Anterior cingulate cortex (tissue), 58 donors: ENCODE measurements at places on chromosomes 1 and 21.

- no peak for DNase-seq
Observed at GRCh38 chr21:41835711-41836154, 43.4 kb downstream of the PRDM15 start.

DNA sequence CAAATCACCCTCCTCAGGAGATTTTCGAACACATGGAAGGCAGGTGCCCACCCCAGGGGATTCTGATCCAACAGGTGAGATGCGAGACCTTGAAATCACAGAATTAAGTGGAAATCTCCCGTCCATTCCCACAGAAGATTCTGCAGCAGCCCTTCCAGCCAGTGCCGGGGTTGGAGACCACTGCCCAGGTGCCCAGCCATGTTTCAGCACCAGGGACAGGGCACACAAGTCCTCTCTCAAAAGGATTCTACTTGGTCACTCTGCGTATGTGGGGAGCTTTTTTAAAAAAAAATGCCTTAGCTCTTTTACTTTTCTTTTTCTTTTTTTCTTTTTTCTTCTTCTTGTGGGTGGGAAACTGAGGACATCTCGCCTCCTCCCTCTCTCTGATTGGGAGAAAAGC is 80.7 kb downstream of the VWA5B1 start:
- no peak for DNase-seq

- DNase-seq = no peak
Observed at GRCh38 chr1:225559326-225559725, 93.6 kb downstream of the ENAH start.

DNA sequence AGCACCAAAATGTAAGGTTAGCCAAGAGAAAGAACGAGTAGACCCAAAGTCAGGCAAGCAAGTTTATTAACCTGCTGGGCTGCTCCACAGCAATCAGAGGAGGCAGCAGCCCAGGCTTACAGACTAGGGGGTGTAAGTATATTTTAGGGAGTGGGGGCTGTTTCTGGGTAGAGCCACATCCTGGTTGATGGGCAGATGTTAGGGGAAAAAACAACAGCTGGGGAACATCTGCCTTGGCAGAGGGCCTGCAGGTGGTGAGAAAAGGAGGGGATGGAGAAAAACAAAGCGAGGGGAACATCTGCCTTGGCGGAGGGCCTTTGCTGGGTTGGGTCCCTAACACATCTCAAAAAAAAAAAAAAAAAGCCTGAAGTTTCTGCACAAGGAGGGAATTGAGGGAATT is 9.7 kb upstream of the ZBTB48 start:
- DNase-seq = no peak

DNA sequence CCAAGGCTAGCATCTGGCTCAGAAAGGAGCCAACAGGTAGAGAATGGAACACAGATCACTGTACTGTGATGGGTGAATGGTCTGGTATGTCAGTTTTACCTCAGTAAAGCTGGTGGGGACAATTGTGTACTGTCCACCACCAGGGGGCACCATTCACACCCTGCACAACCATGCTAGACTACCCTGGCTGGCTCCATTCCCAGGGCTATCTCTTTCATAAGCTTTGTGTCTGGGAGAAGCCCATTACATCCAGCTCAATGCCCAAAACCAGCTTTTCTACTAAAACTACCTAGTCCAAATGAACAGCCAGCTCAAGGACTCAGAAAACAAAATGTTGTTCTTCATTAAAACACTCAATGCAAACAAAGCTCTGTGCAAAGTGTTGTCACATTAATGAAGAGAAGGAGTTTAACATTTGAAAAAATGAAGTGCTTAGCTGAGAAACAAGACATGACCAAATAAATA is 62.0 kb upstream of the RASAL2 start:
- DNase-seq = peak; percentile 80

GRCh38 chr1:158248118-158248517 is 6.1 kb upstream of the CD1A start:
- no peak for DNase-seq

DNA sequence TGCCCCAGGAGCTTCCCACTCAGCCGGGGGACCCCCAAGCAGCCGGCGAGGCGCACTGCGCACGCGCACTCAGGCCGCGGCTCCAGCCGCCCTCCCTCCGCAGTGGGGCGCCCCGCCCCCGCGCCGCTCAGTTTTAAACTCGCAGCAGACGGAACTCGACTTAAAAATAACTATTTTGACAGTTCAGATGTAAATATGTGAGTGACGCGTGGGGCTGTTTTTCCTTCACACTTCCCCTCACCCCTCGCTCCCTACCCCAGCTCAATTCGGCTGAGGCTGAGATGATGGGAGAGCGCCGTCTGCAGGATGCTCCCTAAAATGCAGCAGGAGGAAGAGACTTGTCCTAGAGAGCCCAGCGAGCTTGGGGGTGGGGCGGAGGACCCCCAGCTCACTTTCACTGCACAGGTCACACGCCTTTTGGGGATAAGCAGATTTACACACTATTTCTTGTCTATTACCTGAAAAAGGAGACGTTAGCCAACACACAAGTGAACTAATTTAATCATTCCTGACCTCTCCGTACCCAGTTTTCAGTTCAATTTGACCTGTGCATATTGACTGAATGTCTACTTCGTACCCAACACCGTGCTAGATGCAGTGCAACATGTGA is 8.9 kb upstream of the LEMD1 start:
- peak; percentile 57 for DNase-seq

- no peak for DNase-seq
Observed at GRCh38 chr1:101307985-101308689, 71.3 kb downstream of the S1PR1 start.

DNA sequence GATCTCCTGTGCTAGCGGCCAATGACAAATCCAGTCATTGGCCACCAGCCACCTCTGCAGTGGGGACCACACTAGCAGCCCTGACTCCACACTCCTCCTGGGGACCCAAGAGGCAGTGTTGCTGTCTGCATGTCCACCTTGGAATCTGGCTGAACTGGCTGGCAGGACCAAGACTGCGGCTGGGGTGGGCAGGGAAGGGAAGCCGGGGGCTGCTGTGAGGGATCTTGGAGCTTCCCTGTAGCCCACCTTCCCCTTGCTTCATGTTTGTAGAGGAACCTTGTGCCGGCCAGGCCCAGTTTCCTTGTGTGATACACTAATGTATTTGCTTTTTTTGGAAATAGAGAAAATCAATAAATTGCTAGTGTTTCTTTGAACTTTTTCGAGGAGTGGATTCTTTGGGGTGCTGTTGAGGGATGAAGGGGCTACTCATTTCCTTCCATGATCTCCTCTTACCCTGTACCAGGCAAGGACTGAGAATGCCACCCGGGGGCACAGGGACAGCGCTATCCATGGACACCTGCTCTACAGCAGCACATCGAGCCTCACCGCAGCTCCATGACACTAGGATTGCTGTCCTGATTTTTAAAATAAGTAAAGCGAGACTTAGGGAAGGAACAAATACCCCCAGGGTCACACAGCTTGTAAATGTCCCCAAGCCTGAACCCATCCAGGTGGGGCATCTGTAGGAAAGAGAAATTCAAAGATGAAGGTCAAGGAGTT is 44.7 kb downstream of the TNNT2 start:
- DNase-seq = no peak

DNA sequence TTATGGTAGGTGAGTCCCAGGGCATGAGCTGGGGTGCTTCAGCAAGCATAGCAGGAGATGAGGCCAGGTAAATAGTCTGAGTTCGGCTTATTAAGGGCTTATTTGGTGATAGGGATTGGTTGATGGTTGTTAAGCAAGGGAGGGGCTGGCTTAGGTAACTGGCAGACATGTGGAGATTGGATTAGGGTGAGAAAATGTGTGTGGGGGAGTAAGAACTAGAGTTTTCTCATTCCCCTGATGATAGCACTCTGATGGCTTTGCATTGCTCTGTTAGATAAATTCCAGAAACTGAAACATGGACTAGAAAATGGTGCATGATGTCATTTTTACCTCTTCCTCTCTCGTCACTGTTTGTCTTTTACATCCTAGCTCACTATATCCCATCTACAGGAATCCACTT is 53.6 kb downstream of the FGGY start:
- DNase-seq = no peak

DNA sequence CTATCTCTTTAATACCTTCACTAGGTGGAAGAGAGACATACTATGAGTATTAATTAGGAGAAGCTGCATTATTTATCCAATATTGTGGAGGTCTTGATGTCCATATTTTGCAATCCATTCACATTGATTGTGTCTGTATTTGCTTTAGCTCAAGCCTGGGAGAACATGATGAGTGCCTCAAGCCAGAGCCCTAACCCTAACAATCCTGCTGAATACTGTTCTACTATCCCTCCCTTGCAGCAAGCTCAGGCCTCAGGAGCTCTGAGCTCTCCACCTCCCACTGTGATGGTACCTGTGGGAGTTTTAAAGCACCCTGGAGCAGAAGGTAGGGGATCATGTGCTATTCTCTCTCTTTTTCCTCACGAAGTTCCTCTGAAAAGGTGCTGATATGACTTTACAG is 99.5 kb downstream of the CC2D1B start:
- DNase-seq = no peak

GRCh38 chr1:15758953-15759661 is 512 bp downstream of the FBLIM1 start:
- no peak for DNase-seq

- DNase-seq = no peak
Observed at GRCh38 chr1:94654031-94654430, 112.5 kb upstream of the F3 start.

- no peak for DNase-seq
Observed at GRCh38 chr1:230136453-230137336, 69.7 kb downstream of the GALNT2 start.

- DNase-seq = no peak
Observed at GRCh38 chr1:13514821-13515220, 1.0 kb upstream of the LRRC38 start.

DNA sequence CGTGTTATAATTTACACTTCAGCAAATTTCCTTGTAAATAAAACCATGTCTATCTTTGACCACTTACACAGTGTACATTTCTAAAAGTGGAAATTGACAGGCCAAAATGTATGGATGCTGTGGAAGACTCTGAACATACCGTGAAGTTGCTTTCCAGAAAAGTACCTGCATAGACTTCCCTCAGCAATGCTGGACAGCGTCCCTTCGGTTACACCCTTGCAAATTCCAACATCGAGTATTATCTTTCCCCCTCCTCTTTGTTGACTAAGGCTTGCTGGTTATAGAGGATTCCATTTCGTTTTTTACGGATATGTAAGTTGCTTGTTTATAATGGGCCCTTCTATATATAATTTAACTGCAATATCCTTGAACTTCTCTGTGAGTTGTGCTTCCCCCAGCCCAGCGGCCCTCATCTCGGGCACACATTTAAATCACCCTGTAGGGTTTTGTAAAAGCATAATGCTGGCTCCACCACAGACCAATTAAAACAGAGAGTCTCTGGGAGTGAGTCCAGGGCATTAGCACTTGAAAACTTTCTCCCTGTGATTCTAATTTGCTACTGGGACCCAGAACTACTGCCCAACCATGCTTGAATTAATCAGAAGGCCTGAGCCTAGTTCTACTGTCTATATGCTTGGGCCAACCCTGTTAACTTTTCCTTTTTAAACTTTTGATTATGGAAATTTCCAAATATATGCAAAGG is 230.3 kb downstream of the GRIK3 start:
- DNase-seq = peak; percentile 50

DNA sequence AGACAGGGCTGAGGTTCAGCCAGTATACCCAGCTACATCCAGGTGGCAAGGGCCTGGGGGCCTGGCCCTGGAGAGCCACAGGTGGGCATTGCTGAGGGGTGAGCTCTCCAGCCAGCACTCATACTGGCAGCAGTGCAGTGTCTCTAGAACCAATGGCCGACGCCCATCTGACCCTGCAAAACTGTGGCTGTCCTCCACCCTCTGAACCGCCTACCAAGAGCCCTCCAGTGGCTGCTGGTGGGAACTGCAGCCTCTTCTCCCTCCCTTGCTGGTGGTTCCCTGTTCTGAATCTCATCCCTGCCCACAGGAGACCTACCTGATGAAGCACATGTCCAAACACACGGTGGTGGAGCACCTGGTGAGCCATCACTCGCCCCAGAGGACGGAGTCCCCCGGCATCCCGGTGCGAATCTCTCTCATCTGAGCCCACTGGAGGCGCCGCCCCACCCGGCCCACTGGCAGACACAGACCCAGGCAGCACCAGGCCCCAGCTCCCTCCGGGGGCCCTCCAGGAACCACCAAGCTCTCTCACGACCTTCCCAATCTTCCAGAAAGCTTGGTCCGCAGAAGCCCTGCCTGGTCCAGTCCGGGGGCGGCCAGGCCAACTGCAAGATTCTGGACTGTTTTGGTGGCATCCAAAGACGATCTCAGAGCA is 22.1 kb downstream of the A3GALT2 start:
- peak; percentile 14 for DNase-seq

- DNase-seq = no peak
Observed at GRCh38 chr21:43593078-43593477, 66.2 kb downstream of the HSF2BP start.

DNA sequence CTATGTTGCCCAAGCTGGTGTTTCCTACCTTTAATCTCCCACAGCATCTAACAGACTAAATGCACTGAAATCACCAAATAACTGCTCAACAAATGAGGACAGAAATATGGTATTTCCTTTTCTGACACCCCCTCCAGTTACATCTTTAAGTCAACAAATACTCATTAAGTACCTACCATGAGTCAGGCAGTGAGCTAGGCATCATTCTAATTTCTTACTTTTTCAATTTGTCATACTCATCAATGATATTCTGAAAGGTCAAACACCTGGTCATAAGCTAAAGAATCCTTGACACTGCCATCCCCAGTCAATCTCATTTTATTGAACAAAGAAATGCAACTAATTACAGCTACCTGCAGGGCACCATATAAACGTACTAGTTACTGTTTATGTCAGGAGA is 36.6 kb downstream of the LUZP1 start:
- no peak for DNase-seq

DNA sequence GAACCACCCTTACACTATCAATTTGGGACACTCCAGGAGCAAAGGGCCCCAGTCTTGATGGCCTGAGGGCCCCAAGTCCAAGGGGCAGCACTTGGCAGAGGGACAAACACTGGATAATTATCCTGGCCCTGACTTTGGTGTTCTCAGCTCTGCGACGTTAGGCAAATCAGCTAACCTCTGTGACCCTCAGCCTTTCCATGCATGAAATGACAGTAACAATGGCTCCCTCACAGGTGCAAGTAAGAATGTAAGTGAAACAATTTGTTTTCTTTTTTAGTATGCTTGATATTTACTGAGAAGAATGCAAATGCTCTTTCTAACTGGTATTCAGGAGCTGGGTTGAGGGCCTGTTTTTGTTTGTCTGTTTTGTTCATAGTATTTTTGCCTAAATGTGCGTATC is 61.6 kb upstream of the PRDX6 start:
- DNase-seq = no peak

DNA sequence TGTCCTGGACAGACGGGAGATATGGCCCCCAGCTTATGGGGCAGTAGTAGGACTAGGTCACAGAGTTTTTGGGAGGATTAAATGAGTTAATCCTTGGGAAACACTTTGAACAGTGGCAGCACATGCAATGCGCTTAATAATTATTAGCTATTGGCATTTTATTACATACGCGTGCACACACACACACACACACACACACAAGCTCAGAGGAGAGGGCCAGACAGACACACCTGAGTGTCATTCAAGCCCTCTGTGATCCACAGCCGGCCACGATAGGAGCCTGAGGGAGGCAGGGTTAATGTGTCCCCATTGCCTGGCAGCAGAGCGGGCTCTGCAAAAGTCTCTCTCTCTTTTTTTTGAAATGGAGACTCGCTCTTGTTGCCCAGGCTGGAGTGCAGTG is 37.9 kb downstream of the EPHA2 start:
- DNase-seq = no peak
